ENCODE measurements at places on chromosomes 12 and 14.

- no peak for DNase-seq
Measured at GRCh38 chr12:54373649-54374561, 9.6 kb upstream of the GPR84 start.

DNA sequence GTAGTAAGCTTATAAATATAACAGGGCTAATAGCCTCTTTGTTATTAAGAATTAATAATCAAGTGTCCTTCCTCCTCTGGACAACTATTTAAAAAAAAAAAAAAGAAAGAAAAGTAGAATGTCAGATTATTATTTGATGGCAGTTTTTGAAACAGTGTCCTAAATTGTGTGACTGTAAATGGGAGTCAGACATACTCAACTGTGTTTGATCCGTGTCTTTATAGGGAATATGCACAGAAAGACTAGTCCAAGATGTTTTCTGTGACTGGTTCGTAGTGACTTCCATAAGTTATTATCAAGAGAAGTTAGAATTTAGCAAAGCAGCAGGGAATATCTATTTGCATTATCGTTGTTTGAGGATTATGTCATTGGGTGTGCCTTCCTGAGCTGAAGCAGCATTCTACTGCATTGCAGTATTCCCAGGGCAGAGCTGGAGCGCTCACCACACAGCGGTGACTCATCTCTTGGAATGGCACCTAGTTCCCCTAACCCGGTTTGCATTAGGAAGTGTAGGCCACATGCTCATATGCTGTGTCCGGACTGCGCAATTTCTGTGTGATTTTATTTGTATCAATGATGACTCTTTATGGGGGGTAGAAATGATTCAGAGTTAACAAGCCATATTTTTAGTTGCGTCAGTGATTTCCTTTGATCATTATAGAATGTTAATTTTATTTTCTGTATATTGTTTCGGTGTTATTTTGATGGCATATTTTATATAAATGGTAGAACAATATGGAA lies 7.9 kb downstream of the DYNC1H1 start:
- DNase-seq, result no peak

GRCh38 chr14:24206260-24207103 lies 986 bp downstream of the TSSK4 start:
- no peak for DNase-seq

DNA sequence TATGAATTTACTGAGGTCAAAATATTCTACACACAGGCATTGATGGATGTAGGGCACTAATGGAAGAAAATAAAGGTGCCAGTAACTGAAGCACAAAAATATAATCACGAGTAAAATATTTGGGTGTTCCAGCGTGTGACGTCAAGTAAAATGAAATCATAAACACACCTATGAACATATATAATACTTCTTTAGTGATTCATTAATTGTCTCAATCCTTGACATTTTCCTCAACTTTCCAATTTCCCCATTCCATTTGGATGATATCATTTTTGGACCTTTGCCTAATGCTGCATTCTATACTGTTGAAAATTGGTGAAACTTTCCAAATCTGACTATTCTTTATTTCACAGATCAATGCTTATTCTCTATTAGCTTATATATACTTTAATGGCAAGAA lies 649.3 kb downstream of the GALC start:
- DNase-seq, result no peak

DNA sequence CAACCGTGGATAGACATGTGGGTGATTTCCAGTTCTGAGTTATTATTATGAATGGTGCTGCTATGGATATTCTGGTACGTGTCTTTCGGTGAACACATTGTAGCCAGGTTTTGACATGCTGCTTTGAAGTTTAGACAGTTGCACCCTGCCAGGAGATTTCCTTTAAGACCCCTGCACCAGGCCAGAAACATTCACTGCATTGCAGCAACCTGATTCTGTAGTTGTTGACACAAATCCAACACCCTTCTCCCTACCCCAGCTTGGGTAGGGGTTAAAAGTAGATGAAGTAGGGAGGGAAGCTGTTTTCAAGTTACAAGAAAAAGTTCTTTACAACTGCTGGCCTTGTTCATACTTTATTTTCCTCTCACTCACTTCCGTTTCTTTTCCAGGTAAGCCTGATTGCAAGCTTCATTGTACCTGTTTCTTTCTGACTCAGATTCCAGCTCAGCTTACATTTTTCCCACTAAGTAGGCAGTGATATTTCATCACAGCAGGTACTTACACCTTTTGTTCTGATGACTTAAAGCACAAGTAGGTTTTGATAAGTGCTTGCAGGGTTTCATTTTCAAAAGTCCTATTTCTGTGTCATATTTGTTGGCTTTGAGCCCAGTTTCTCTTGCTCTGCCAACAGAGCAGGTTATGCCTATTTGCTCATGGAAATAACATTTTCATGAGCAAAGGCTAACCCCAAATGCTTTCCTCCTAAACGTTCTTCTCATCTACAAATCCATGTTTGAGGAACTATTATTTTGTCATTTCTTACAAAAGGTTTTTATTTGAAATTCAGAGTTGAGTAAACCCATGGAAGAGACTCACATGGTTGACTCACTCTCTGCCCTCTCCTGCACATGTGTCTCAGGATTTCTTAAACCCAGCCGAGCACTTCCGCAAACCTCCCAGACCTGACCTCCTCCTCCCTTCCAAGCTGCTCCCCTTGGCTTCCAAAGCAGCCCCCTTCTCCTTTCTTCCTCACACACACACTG lies 12.1 kb upstream of the LTA4H start:
- DNase-seq, result no peak

GRCh38 chr12:14471497-14471896 lies 96.2 kb downstream of the PLBD1 start:
- DNase-seq, result no peak

DNA sequence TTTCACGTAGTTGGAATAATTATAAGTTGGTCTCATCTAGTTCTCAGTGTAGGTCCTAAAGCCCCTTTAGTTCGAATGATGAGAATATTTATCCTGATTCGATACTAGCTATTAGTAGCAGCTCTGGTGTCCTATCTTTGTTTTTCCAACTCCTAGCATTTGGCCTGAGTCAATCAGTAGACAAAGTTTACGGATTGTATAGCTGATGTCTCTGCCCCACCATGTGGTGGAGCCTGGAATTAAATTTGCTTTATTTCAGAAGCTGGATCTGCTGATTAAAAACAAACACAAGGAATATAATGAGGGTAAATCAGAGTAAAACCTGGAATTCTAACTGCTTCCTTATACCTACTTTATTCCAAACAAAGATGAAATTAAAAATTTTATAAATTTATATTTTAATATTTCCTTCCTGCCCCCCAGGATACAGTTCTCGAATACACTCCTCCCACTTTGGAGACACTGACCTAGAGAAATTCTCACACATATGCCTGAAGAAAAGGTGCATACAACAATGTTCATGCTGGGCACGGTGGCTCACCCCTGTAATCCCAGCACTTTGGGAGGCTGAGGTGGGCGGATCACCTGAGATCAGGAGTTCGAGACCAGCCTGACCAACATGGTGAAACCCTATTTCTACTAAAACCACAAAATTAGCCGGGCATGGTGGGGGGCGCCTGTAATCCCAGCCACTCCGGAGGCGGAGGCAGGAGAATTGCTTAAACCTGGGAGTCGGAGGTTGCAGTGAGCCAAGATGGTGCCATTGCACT lies 7.6 kb upstream of the BRMS1L start:
- DNase-seq, result no peak

GRCh38 chr12:54026640-54027441 lies 1.4 kb upstream of the HOXC6 start:
- no peak for DNase-seq

DNA sequence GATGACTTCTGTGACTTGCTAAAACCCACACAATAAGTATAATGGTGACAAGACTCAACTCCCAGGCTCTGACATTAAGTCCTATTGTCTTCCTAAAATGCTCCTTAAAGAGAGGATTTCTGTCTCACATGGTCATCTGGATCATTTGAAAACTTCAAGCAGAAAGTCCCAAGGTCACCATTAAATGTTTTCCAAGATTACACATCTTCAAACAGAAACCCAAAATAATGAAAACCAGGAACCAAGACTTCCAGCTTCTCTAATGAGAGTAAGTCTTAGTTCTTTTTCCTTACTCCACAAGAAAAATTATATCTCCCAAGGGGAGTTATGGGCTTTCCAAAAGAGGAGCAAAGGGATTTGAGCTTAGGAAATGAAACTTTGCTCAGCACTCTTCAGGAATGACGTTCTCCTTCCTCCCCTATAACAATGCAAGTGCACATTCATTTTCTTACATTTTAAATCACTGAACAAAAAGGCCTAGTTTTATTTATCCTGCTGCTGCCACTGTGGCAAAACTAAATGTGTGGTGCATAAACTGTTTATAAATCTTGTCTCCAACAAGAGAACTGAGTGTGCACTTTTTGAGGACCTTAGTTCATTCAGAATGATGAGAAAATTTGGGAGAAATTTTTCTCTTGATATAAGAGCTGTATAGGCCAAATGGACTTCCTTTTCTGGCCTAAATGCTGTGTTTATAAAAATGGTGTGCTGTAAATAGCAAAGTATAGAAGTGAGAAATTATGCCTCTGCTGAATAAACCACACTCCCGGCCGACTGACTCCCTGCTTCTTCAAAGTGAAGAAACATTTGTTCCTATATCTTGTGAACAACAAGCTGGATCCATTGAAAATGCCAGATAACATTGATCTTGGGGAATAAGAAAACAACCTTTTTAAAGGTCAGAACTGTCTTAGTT lies 148.4 kb upstream of the PLEKHG7 start:
- DNase-seq, result no peak

GRCh38 chr12:13181375-13182070 lies 15.0 kb upstream of the EMP1 start:
- no peak for DNase-seq

DNA sequence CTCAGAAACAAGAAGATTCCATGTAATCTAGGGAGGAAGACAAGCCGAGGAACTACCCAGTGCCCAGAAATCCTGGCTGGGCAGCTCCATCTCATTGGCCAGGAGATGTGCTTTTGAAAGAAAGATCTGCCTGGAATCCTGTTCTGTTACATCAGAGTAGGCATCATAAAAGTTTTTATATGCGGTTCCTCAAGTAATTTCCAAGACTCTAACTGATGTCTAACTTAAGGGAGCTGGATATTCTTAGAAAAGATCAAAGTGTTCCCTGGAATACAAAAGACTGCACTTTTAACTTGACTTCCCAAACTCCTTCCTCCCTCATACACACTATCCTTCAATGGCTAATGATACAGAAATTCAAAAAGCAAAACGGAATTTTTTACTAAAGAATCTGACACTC lies 16.3 kb downstream of the RHOJ start:
- no peak for DNase-seq

DNA sequence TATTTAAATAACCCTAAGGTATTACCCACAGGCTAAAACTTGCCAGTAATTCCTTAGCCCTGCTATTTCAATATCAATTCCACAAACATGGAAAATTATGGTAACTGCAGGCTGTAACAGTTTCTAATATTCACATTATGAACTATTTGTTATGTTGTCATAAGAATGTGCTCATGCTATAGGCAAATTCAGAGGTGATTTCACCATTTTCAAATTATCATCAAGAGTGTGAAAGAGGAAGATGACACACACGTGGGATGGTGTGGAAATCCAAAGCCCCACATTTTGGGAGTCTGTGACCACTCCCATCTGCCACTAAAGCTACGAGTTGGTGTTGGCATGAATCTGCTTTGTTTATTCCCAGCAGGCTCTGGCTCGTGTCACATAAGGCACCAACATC lies 5.9 kb upstream of the MYO1A start:
- no peak for DNase-seq

- DNase-seq, result no peak
Measured at GRCh38 chr12:21370845-21371449, 1.8 kb upstream of the IAPP start.

DNA sequence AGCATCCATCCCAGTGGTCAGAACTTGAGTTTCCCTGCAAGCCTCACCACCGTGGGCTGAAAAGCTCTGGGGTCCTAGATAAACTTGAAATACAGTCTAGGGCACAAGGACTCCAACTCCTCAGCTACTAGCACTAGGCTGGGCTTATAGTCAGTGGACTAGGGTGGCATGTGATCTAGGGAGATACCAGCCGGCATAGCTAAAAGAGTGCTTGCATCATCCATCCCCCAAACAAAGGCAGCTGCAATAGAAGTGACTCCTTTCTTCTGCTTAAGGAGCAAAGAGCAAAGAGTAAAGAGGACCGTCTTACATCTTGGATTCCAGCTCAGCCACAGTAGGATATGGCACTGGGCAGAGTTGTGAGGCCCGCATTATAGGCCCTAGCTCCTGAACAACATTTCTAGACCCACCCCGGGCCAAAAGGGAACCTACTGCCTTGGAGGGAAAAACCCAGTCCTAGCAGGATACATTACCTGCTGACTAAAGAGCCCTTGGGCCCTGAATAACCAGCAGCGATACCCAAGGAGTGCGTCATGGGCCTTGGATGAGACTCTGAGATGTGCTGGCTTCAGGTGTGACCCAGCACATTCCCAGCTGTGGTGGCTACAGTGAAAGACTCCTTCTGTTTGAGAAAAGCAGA lies 17.9 kb upstream of the SOS2 start:
- no peak for DNase-seq

DNA sequence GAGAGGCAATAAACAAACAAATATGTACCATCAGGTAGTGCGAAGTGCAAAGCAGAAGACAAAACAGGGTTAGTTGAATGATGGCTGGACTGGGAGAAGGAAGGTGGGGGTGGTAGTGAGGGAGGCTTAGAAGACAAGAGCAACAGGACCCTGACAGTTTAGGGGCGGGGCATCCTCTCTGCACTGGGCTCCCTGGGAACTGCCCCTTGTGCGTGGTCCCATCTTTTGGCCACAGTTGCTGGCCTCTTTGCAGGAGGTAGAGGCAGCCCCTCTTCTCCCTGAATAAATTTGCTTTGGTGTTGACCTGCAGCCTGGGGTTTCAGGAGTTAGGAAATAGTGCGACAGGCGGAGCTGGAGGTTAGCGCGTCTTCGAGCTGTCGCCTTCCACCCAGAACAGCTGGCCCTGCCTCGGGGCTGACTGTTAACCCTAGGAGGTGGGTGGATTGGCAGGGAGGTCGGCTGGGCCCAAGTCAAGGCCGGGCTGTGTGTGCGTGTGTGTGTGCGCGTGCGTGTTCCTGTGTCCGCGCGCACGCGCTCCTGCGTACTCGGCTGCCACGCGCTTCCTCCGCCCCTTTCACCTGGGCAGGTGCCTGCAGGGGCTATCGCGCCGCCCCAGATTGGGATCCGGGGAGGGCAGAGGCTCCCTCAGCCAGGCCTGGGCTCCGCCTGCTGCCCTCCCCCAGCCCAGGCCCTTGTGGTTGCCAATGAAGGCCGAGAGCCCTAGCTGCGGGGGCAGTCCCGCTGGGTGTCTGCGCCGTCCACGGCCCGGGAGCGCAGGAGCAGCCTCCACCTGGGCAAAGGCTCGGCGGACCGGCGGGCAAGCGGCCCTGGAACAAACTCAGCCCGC lies 180.8 kb downstream of the ADCK1 start:
- DNase-seq, result no peak

DNA sequence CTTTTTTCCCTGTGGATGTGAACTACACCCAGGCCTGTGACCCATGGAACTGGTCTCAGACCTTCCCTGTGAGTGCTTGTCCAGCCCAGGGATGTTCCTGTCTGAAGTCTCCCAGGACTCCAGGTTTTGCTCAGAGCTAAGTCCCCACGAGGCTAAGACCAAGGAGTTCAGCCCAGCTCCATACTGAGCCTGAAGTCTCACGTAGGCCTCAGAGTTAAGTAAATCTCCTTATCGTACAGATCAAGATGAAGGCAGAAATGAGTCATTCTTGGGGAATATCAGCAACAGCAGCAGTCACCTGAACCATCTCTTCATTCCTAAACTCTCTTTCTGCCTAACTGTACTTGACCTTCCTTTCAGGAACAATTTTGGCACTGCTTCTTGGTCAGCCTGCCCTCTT lies 139.8 kb downstream of the ANO6 start:
- DNase-seq, result no peak

- DNase-seq, result no peak
Measured at GRCh38 chr12:105025890-105026289, 39.8 kb downstream of the NOPCHAP1 start.
